ENCODE measurements at places on chromosomes 7 and 10.

DNA sequence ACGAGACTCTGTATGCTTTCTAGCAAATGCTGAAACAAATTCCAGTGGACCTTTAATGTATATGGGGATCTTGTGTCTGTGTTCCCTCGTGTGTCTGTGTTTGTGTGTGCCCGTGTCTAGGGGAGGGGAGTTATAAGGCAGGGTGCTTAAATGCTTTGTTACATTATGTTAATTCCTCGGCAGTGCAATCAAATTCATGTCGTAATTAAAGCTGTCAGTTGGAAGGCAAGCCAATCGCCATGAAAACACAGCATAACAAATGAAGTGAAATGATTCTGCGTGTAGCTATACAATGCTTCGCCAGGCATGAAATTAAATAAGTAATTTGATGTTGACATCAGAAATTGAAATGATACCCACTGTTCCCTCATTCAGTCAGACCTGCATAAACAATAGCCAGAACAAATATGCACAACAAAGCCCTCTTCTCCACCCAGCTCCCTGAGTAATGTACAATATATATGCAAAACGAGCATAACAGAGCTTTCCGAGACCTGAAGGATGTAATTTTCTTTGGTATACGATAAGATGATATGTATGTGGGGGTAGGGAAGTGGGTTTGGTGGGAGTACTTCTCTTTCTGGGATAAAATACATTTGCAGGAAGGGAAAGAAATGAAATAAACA is 534.1 kb downstream of the AUTS2 start:
- no peak for DNase-seq

DNA sequence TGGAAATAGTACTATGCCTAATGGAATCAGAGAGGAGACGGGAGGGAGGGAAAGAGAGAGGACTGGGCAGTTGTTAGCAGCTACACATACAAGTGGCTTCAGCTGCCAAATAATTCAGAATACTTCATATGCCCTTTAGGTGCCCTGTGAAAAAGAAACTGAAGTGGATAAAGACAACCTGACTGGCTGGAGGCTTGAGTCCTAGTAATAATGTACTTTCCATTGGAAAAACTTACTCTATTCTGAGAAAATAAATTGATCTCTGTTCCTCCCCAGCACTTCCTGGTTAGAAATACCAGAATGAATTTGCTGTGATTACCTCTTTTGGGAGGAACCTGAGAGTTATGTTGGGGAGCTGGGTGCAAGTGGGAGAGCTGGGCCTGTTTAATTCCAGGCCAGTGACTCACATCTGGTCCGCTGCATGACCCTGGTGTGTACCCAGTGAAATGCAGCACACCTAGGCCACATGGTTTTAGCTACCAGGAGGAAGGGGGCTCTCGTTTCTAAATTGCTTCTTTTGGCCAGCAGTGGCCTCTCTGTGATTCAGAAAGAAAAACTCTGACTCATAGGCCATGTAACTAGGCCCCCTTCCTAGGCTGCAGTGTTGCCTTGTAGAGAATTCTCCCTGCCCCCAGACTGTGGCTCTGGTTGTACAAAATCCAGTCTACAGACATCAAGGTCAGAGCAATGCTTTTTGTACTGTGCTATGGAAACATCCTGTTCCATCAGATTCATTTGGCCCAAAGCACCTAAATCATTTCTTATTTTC is 6.5 kb downstream of the AGFG2 start:
- no peak for DNase-seq

DNA sequence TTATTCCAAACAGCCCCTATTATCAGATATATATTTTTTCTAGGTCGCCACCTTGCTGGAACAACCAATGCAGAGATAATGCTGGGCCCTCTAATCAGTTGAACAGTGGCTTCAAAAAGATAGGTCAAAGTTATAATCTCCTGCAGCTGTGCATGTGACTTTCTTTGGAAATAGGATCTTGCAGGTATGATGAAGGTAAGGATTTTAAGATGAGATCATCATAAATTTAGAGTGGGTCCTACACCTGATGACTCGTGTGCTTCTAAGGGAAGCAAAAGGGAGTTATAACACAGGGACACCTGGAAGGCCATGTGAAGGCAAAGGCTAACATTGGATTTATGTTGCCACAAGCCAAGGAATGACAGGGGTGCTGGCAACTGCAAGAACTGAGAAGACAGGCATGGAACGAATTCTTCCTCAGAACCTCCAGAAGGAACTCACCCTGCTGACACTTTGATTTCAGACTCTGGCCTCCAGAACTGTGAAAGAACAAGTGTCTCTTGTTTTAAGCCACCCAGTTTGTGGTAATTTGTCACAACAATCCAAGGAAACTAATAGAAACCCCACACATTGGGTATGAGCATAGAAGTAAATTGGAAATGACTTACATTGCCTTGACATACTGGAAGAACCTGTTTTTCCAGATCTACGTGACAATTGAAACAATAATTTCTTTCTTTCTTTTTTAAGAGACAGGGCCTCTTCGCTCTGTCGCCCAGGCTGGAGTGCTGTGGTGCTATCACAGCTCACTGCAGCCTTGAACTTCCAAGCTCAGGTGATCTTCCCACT is 34.4 kb downstream of the CCDC71L start:
- DNase-seq, result no peak

GRCh38 chr7:64515330-64515729 is 47.5 kb downstream of the ZNF680 start:
- no peak for DNase-seq

- DNase-seq, result no peak
Observed at GRCh38 chr7:124263232-124263827, 230.5 kb upstream of the TMEM229A start.

- no peak for DNase-seq
Observed at GRCh38 chr10:132138596-132138995, 48.2 kb upstream of the DPYSL4 start.

GRCh38 chr7:22482503-22482902 is 17.5 kb downstream of the STEAP1B start:
- DNase-seq, result no peak

- DNase-seq, result no peak
Observed at GRCh38 chr10:11447586-11447985, 163.9 kb downstream of the USP6NL start.

DNA sequence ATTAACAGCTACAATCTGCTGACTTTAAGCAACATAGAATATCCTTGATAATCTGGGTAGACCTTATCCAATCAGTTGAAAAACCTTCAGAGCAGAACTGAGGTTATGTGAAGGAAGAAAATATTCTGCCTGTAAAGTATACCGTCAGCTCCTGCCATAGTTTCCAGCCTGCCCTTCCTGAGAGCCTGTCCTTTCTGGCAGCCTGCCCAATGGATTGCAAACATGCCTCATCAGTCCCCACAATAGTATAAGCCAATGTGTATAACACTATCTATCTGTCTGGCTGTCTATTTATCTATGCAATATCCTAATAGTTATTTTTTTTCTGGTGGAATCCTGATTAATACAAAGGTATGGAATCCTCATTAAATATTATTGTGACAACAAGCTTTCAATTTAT is 489.2 kb upstream of the KCND2 start:
- no peak for DNase-seq

DNA sequence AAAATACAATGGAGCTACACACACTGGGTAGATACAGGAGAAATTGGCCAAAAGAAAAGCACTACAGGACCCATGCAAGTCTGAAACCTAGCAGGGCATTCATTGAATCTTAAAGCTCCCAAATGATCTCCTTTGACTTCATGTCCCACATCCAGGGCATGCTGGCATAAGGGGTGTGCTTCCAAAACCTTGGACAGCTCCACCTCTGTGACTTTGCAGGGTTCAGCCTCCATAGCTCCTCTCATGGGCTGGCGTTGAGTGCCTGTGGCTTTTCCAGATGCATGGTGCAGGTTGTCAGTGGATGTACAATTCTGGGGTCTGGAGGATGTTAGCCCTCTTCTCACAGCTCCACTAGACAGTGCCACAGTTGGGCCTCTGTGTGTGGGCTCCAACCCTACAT is 626.3 kb upstream of the POT1 start:
- DNase-seq, result no peak

GRCh38 chr10:71990706-71991269 is 26.6 kb downstream of the CHST3 start:
- no peak for DNase-seq

GRCh38 chr7:24889611-24890010 is 90.4 kb downstream of the OSBPL3 start:
- no peak for DNase-seq

DNA sequence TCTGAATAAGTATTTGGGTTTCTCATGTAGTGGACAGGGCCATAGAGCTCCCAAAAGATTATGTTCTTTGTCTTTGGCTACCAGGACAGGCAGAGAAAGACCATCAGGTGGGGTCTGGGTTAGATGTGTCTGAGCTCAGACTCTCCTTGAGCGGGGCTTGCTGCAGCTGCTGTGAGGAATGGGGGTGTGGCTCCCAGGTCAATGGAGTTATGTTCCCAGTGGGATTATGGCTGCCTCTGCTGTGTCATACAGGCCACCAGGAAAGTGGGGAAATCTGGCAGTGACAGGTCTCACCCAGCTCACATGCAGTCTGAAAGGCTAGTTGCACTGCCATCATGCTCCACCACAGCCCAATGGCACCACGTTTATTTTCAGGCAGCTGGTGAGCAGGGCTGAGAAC is 97.0 kb upstream of the FERD3L start:
- DNase-seq, result no peak

DNA sequence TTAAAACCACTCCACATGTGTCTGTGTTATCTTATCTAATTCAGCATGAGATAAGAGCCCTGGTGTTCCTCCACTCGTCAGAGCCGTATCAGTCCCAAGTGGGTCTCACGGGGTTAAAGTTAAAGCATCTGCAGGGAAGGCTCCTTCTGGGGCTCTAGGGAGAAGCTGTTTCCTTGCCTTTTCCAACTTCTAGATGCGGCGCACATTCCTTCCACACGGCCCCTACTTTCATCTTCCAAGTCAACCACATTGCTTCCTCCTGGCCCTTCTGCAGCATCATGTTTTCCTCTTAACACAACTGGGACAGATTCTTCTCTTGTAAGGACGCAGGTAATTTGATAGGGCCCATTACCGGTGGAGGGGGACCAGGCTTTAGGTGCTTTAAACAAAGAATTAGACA is 620.1 kb upstream of the DPP6 start:
- DNase-seq, result no peak

DNA sequence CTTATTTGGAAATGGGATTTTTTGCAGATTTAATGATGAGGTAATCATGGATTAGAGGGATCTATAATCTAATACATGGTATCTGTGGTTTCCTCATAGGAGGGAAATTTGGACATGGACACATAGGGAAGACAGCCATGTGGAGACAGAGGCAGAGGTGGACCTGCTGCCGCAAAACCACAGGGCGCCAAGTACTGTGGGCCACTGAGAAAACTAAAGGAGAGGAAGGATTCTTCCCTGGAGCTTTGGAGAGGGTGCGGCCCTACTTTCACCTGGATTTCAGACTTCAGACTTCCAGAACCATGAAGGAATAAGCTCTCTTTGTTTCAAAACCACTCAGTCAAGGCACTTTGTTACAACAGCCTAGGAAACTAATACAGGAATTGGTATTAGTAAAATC is 149.4 kb upstream of the AKR1E2 start:
- no peak for DNase-seq

- no peak for DNase-seq
Observed at GRCh38 chr10:77881636-77882035, 44.9 kb downstream of the DLG5 start.

GRCh38 chr7:121330053-121330833 is 1.4 kb downstream of the WNT16 start:
- DNase-seq, result no peak

- DNase-seq, result no peak
Observed at GRCh38 chr7:37445790-37446189, 2.9 kb downstream of the ELMO1 start.

Measured in cortex of kidney (tissue), 1 donor.